ENCODE measurements at places on chromosomes 4 and X.

DNA sequence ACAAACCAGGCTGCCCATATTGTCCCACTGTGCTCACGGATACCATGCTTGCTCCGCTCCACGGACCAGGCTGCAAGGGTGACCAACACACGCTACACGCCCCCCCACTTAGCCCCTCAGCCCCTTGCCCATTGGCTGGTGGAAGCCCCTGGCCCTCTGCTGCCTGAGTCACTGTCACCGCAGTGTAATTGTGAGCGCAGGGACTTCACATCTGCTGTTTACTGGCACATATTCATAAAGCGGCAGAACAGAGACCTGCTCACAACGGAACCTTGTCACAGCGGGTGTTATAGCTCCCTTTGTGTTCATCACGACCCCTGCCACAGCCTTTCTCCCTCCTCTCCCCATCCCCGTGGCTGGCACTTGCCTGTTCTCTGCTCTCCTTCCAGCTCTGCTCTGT lies 83.7 kb downstream of the PSAPL1 start:
- DNase-seq = no peak

DNA sequence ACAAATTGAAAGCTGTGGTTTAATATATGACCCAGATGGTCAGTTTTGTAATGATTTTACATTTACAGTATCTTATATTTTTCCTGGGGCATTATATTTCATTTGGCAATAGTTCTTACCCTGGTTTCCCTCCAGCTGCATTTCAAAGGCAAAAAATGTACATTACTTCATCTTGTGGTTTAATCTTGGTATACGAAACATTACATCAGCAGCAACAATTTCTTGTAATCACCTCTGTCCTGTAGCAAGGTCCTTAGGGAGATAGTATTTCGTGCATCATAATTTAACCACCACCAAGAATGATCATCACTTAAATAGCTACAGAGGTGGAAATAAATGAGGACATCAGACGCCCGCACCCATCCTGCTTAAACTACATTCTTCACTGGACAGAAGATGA lies 48.8 kb downstream of the HS6ST2 start:
- no peak for DNase-seq

- no peak for DNase-seq
Measured at GRCh38 chr4:67020438-67020797, 524.9 kb downstream of the CENPC start.

GRCh38 chr4:41014158-41014557 lies 200.2 kb downstream of the APBB2 start:
- DNase-seq = no peak

DNA sequence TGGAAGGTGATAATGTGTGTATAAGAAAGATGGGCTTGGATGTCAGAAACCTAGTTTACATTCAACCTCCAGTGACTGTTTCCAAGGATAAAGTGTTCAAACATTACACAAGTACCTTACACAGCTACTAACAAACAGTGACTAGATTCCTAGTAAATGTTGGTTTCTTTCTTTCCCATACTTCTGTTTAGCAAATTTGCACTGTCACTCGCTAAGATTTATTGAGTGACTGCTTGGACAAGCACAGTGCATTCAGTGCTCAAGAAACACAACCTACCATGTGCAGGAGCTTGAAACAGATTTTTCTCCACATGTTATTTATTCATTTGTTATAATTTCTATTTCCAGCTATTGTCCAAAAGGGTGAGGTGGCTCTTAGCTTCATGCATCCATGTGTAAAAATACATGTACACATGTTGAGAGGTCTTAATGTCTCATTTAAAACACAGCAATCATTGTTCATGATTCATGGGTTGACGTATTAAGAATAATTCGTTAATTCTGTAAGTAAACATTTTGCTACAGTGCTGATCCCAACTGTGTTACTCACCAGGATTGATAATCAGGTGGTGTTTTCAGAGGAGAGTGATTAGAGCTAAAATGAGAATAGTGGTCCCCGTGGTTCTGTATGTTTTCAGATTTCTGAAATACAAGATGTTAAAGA lies 153.0 kb downstream of the DCLK2 start:
- DNase-seq = no peak

- no peak for DNase-seq
Measured at GRCh38 chr4:55951191-55951922, 2.6 kb downstream of the CEP135 start.
